ENCODE measurements at places on chromosomes 2 and 18.

- H3K27ac ChIP-seq, result peak overlapping the region; percentile 50
These were observed 20.7 kb downstream of the SCYGR8 start for GRCh38 chr2:227766373-227766883.

GRCh38 chr18:56445422-56445821, 193.0 kb downstream of the TXNL1 start:
- H3K36me3 ChIP-seq, result no peaks in the 10 kb centered on the region
- H3K27ac ChIP-seq, result no peak overlapping the region
- H3K4me1 ChIP-seq, result no peaks in the 10 kb centered on the region

DNA sequence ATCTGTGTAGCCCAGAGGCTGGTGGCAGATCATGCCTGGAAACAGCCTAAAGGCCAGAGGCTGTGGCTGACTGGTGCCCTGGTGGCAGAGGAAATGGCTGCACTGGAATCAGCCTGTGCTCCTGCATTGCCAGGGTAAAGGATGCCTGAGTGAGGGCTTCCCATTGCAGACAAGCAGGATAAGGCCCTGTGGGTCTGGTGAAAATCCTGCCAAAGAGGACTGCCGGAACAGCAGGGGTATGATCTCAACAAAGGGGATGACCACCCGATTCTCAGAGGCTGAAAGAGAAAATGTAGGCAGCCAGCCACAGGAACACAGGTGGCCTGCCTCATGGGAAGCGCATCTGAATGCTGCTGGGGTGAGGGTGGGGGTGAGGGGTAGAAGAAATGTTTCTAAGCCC, 48.2 kb downstream of the FBXO48 start:
- no peak overlapping the region for H3K4me3 ChIP-seq
- no peaks in the 10 kb centered on the region for H3K27me3 ChIP-seq
- no peaks in the 10 kb centered on the region for H3K4me1 ChIP-seq
- H3K36me3 ChIP-seq, result no peaks in the 10 kb centered on the region
- DNase-seq, result no peak

DNA sequence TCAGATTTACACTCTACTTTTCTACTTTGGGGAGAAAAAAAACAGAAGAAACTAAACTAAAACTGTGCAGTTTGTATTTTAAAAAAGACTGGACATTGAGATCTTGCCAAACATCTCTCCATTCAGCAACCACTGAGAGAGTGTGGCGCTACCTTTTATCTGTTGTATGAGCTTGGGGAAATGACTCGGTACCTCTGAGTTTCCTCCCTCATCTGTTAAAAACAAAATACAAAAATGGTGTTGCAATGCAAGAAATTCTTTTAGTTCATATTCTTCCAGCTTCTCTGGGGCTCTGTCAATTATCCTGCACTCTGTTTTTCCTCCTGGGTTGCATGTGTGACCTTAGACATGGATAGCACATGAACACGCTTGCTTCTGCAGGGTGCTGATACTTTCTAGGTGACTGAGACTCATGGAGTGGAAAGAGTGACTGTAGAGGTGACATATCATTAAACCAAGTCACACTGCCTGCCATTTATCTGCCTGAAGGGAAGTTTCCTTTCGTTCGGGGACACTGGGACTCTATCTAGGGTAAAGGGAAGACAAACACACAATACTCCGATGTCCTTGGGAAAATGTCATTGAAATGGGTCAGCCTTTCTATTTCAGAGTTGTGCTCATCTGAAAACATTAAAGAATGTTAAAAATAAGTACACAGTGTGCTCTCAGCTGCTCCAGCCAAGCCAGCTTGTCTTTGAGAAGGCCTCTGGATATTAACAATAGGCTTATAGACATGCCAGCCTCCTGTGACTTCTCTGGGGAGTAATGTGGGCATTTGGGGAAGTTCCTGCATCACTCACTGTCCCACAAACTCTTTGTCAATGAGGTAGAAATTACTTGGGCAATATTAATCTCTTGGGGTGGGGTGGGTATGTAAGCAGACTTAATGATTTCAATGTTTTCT, 91.4 kb downstream of the TRIB2 start:
- no peak for DNase-seq
- H3K36me3 ChIP-seq, result no peaks in the 10 kb centered on the region
- no peaks in the 10 kb centered on the region for H3K4me1 ChIP-seq
- H3K4me3 ChIP-seq, result no peak overlapping the region
- H3K27ac ChIP-seq, result no peak overlapping the region

GRCh38 chr2:238861766-238862315, 14.0 kb downstream of the TWIST2 start:
- no peak overlapping the region for H3K27ac ChIP-seq
- peaks cover 3% of the 10 kb centered on the region for H3K27me3 ChIP-seq
- H3K4me1 ChIP-seq, result peaks cover 6% of the 10 kb centered on the region
- no peak overlapping the region for H3K4me3 ChIP-seq
- no peaks in the 10 kb centered on the region for H3K36me3 ChIP-seq

GRCh38 chr18:47403317-47403716, 151.9 kb upstream of the SKOR2 start:
- H3K4me1 ChIP-seq, result no peaks in the 10 kb centered on the region
- DNase-seq, result no peak
- H3K36me3 ChIP-seq, result no peaks in the 10 kb centered on the region
- no peak overlapping the region for H3K27ac ChIP-seq
- no peaks in the 10 kb centered on the region for H3K27me3 ChIP-seq
- no peak overlapping the region for H3K4me3 ChIP-seq

DNA sequence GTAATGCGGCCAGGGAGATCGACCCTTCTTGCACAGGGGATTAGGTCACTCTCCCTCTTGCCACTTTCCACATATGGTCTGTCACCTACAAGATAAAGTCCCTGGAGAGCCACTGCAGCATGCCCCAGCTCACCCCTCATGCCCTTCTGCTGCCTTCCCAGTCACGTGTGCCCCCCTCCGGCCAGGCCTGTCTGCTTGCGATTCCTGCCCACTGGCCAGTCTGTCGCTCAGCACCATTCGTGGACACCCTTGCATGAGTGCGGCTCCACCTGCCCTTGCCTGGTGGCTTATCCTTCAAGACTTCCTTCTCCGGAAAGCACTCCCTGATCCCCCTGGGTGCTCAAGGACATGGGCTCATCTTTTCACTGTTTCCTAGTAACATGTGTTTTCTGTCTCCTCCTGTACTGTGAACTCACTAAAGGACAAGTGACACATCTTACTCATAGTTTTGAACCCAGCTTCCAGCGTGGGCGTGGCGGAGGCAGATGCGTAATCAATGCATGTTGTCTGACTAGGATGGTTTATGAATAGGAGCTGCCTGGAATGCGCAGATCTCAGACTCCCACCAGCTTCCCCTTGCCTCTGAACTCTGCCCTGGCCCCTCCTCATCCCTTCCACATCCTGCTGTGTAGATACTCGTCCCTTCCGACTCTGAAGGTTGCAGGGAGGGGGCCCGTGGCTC, 7.8 kb upstream of the NT5DC4 start:
- no peak overlapping the region for H3K27ac ChIP-seq
- no peaks in the 10 kb centered on the region for H3K27me3 ChIP-seq
- H3K36me3 ChIP-seq, result no peaks in the 10 kb centered on the region
- no peak overlapping the region for H3K4me3 ChIP-seq

- H3K27me3 ChIP-seq, result no peaks in the 10 kb centered on the region
- no peaks in the 10 kb centered on the region for H3K4me1 ChIP-seq
- no peak for DNase-seq
- no peaks in the 10 kb centered on the region for H3K36me3 ChIP-seq
- no peak overlapping the region for H3K27ac ChIP-seq
These were observed 40.5 kb downstream of the MYO3B start for GRCh38 chr2:170218456-170218855.

DNA sequence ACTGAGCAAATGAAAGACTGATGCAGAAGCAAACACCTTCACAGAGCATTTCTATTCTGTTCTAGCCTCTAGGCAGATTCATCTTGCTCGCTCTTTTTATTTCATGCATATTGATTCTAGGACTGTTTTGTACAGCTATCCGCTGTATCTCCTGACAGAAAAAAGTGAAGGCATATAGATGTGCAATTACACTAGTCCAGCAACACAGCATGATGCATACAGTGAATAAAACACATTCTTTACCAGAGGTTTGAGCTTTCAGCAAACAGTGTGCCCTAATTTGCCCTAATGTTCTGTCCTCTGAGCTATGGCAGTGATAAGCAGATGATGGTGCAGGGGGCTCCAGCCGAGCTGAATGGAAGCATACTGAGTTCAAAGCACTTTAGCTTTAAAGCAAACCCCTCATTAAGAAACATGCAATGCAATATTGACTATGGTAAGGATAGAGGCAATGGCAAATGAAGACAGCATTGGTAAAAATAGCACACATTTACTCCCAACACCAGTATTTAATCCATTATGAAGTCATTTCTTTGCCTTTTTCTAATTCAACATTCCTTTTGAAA, 141.2 kb upstream of the RGPD4 start:
- no peak overlapping the region for H3K4me3 ChIP-seq
- DNase-seq, result no peak
- H3K4me1 ChIP-seq, result no peaks in the 10 kb centered on the region
- H3K36me3 ChIP-seq, result no peaks in the 10 kb centered on the region
- no peaks in the 10 kb centered on the region for H3K27me3 ChIP-seq

DNA sequence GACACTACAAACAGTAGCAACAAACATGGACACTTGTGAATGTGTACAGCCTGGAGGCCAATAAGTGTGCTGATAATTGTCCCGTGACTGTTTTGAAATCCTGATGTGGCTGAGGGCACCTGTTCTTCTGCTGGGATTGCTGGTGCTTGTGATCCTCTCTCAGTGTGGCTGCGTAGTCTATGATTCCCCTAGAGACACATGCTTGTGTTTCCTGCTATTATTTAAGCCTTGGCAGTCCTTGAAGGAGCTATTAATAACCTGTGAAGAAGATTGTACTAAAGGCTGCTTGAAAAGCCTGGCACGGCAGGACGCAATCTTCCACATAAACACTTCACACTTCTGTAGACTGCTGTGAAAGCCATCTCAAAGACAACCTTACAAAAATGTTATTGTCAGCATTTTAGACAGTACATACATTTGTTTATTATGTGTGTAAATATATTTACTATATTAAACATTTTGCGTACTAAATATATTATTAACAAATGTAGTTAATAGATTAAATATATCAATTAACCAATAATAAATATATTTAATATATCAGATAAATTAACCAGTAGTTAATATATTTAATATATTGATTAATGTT, 71.4 kb downstream of the GALR1 start:
- H3K36me3 ChIP-seq, result no peaks in the 10 kb centered on the region
- no peaks in the 10 kb centered on the region for H3K27me3 ChIP-seq
- no peak overlapping the region for H3K27ac ChIP-seq
- no peak for DNase-seq
- H3K4me3 ChIP-seq, result no peak overlapping the region
- H3K4me1 ChIP-seq, result peaks cover 12% of the 10 kb centered on the region

- H3K36me3 ChIP-seq, result no peaks in the 10 kb centered on the region
- H3K27me3 ChIP-seq, result no peaks in the 10 kb centered on the region
- H3K27ac ChIP-seq, result no peak overlapping the region
- no peaks in the 10 kb centered on the region for H3K4me1 ChIP-seq
These were observed 306.8 kb upstream of the HS6ST1 start for GRCh38 chr2:128625421-128625820.

- H3K36me3 ChIP-seq, result no peaks in the 10 kb centered on the region
- peaks cover 85% of the 10 kb centered on the region for H3K4me1 ChIP-seq
- H3K27ac ChIP-seq, result peak overlapping the region; percentile 66
- DNase-seq, result peak; percentile 63
These were observed 123.8 kb downstream of the SPTBN1 start for GRCh38 chr2:54579682-54580620.

DNA sequence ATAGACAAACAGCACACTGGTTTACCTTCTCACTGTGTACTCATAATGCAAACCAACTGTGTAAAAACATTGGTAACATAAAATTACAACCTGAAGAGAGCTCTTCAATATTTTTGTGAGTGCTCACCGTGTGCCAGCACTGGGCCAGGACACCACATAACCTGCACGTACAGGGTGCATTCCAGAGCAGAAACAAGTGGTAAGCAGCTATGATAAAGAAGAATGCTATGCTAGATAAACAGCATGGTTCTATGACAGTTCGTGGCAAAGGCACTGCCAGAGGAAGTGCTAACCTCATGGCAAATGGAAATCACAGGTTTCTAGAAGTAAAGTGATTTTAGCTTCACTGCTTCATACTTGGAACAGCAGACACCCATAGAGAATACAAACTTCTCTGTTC, 343.5 kb downstream of the MTX2 start:
- H3K4me1 ChIP-seq, result no peaks in the 10 kb centered on the region
- no peak for DNase-seq
- no peak overlapping the region for H3K4me3 ChIP-seq
- H3K27ac ChIP-seq, result no peak overlapping the region
- H3K36me3 ChIP-seq, result no peaks in the 10 kb centered on the region
- no peaks in the 10 kb centered on the region for H3K27me3 ChIP-seq

DNA sequence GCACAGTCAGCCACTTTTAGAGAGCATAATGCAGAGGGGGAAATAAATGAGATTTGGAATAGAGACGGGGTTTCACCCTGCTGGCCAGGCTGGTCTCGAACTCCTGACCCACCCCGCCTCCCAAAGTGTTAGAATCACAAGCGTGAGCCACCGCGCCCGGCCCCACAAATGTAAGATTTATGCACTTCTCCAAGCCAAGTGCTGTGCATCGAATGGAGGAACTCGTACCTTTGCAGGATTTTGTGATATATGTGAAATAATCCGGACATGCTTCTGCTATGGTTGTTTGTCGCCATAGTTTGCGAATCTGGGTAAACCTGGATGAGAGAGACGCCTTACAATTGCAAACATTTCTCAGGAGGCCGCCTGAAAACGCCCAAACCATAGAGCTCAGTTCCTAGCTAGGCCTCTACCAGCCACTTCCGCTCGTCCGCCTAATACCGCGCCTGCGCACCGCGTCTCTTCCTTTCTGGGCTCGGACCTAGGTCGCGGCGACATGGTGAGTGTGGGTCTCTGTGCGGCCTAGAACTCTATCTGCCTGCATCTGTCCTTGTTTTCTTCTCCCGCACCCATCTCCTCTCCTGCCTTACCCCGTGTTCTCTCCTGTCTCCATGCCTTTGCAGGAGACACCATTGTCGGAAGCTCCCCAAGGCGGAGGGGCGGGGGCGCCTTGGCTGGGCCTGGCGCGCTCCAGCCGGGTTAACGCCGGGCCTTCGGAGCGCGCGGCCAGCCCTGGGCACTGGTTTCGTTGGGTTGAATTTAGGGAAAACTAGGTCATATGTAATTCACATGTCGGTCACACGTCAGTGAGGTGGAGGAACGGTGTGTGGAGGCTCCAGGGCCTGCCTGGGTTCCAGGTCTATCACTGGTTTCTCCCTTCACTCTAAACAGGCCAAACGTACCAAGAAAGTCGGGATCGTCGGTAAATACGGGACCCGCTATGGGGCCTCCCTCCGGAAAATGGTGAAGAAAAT, at the start of gene RPL37A:
TSS of gene RPL37A (plus strand) at position 466 of the 974 bp plus-strand sequence. CDS start at position 497, 31 bp downstream.
- peaks cover 34% of the 10 kb centered on the region for H3K4me1 ChIP-seq
- no peaks in the 10 kb centered on the region for H3K36me3 ChIP-seq
- H3K4me3 ChIP-seq, result peak within 1 kb of the TSS; percentile 59
- H3K27ac ChIP-seq, result peak within 1 kb of the TSS; percentile 79

All from body of pancreas (tissue), 4 donors.